ENCODE measurements at places on chromosomes 1 and 21. TPM values are rescaled to one million over a fixed set of nuclear protein-coding genes. Genes with fewer than 3 reads are reported as not detected.

DNA sequence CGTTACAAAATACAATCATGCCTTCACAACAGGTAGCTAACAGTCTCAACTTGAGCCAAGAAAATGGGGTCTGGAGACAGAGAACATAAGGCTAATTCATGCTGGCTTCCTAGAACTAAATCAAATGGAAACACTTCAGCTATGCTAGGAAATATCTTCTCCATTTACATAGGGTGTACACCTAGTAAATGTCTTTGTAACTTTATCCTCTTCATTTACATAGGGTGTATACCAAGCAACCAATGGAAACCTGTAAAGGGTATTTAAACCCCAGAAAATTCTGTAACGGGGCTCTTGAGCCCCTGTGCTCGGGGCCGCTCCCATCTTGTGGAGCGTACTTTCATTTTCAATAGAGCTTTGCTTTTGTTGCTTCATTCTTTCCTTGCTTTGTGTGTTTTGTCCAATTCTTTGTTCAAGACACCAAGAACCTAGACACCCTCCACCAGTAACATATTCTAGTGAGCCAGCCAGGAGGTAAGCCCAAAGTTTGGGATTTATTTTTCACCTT is 19.5 kb upstream of the CYP4X1 start:
- no peak for DNase-seq

DNA sequence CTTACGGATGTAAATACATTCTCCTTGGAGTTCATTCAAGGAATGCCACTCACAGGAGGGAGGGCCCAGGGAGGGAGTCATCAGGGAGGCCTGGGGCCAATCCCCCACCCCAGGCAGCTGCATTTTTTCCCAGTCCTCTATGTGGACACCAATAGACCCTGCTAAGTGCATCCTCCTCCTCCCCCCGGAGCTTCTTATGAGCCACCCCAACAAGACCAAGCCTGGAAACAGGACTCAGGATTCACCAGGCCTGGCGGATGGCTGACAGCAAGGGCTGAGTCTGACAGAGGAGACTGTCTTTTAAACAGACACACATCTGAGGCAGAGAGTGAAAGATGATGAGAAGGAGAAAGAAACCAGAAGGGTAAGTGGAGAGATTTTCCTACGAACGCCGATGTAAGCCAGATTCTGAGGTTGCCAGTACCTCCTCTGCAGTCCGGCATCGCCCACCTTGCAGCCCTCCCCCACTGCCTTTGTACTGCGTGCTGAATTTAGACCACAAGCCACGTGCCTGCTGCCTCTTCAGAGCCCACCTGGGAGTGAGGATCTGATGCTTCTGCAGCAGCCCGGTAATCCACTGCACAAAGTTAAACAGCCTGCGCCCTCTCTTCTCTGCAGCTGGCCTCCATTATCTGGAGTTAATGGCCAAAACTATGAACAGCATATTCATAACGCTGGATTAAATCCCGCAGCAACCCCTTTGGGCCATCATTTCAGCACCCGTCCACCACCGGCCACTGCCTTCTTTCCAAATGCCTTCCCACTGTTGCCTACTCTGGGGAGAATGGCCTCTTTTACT is 17.6 kb upstream of the SFPQ start:
- DNase-seq = no peak

- DNase-seq = no peak
Measured at GRCh38 chr1:54835131-54835898, 34.2 kb upstream of the TTC22 start.

Gene ANKRD65
- total RNA-seq = 20.2 TPM

- no peak for DNase-seq
Measured at GRCh38 chr1:168079761-168080160, 57.0 kb downstream of the GPR161 start.

All from dorsolateral prefrontal cortex (tissue), 122 donors.